SHP77 (cell line): ENCODE measurements at places on chromosomes 6 and 20.

DNA sequence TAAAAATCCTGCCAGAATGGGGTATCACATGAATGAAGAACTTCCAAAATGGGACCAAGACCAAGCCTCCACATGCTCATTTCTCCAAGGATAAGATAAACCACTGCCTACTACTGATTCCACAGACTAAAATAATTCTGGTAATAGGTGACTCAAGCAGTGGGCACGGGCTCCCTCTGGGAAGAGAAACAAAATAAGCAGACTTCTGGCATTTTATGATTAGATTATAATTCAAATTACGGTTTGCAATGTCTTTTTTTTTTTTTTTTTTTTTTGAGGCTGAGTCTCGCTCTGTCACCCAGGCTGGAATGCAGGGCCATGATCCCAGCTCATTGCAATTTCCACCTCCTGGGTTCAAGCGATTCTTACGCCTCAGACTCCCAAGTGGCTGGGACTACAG is 16.0 kb downstream of the UQCC1 start:
- no peak for DNase-seq

DNA sequence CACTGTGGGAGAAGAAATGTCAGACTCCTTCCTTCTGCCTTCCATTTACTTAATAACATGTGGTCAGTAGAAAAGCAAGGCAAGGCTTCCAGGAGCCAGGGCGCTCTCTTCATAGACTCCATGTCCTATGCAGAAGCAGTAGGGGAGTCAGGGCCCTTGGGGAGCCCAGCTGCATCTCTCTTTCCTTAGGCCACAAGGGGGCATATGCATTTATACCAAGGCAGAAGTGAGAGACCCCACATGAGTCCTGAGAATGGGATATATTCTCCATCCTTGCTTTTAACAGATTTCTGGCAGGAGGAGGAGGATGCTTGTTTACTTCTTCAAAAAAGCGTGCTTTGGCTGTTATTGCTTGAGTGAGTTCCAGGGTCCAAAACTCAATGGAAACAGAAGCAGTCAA is 198.5 kb downstream of the HIVEP2 start:
- DNase-seq, result peak; percentile 15

- no peak for DNase-seq
Observed at GRCh38 chr6:39496915-39497314, 174.4 kb upstream of the KCNK16 start.

- DNase-seq, result no peak
Observed at GRCh38 chr20:2292416-2293110, 3.2 kb upstream of the TGM3 start.

GRCh38 chr20:21529863-21530262 is 16.0 kb upstream of the NKX2-2 start:
- peak; percentile 90 for DNase-seq

GRCh38 chr6:145225500-145225899 is 509.8 kb downstream of the EPM2A start:
- no peak for DNase-seq

- DNase-seq, result no peak
Observed at GRCh38 chr6:133951227-133951626, 1.8 kb upstream of the TBPL1 start.

GRCh38 chr6:145948328-145948727 is 15.8 kb downstream of the SHPRH start:
- DNase-seq, result no peak

DNA sequence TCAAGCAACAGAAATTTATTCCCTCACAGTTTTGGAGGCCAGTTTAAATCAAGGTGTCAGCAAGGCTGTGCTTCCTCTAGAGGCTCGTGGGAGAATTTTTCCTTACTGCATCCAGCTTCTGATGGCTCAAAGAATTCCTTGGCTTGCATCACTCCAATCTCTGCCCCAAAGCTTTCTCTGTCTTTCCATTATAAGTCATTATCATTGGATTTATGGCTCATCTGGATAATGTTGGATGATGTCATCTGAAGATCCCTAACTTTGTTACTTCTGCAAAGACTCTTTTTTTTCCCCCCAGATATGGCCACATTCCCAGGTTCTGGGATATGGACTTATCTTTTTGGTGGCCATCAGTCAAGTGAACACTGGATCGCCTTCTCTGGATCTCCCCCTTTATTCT is 146.3 kb upstream of the B3GAT2 start:
- DNase-seq, result no peak

- no peak for DNase-seq
Observed at GRCh38 chr6:39566456-39566855, 158.8 kb downstream of the KIF6 start.

GRCh38 chr6:7649037-7649810 is 59.2 kb downstream of the SNRNP48 start:
- no peak for DNase-seq

DNA sequence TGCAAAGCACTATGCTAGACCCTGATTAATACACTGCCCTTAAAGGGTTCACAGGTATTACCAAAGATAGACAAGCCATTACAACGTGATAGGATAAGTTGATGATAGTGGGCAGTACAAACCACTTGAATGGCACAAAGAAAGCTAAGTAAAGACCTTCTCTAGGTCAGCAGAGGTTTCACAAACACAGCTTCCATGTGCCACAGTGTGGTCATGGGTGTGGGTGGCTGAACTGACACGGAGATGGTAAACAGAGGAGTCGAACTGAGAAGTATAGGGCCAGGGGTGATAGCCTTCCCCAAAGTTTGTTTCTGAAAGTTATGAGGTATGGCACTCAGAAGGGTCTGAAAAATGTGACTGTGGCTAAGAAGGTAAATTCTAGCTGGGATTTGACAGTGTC is 4.3 kb downstream of the ZBTB9 start:
- no peak for DNase-seq

- no peak for DNase-seq
Observed at GRCh38 chr6:81979329-81979728, 226.8 kb upstream of the TENT5A start.

DNA sequence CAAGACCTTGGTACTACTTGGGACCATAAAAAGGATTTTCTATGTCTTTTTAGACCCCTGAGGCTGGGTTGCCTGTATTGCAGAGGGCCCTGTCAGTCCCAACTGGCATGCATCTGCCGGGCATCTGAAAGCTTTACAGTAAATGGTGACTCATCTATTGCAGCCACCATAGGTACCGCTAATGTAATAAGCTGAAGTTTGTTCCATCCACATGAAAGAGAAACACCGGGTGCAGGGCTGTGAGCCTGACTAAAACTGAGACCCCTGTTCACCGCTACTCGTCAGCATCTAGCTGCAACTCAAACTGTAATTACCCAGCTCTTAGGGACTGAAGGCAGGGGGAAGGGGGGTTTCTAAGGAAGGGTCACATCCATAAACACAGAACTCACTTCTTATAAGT is 49.5 kb downstream of the TRERF1 start:
- peak; percentile 3 for DNase-seq

- no peak for DNase-seq
Observed at GRCh38 chr6:101445527-101445926, 52.0 kb downstream of the GRIK2 start.

DNA sequence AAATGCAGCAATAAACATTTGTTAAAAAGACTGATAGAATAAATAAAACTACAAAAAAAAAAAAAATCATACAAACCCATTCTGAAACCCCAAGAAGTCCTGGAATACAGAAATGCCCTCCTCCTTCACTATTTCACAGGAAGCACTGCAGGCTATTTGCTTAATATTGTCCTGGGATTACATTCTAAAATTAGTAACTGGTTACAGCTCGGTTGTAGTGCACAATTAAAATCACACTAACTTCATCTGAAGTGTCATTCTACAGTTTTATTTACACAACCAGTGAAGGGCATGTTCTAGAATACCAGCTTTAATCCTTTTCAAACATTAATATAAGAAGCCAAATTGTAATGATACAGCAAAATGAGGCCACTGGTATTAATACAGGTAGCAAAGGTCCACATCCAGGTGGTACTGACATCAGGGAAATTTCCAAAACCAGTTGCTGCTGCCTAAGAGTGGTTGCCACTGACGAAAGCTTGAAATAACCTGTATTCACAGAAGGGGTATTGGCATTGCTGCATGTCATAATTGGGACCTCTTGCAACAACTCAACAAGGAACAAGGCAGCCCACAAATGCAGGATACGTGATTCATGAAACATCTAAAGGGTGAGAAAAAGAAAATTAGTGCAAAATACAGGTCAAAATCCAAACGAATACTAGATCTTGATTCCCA is 26.9 kb downstream of the AKIRIN2 start:
- DNase-seq, result no peak

DNA sequence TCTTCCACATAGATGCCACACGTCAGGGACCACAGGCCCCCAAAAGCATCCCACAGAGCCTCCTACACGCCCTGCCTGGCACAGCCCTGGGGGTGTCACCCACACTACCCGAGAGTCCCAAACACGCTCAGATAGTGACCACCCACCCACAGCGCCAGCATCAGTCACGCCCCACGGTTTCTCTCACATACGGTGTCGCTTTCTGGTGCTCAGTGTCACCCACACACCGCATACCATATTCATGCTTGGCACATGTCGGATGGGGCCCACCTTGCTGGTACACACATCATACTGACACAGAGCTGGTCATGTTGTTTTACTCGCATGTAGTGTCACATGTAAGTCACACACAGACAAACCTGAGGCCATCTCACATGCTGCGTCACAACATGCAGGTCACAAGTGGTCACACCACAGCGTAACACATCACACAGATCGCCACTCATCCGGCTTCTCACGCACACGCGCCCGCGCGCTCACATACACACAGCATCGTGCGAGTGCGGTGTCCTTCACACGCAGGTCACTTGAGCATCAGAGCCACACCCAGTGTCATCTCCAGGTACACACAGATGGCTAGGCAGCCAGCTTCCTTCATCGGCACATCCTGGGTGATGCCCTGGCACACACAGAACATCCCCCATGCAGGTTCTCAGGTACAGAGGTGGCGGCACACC is 3.4 kb downstream of the TEAD3 start:
- no peak for DNase-seq

- DNase-seq, result no peak
Observed at GRCh38 chr6:168156742-168157265, 77.8 kb upstream of the FRMD1 start.

DNA sequence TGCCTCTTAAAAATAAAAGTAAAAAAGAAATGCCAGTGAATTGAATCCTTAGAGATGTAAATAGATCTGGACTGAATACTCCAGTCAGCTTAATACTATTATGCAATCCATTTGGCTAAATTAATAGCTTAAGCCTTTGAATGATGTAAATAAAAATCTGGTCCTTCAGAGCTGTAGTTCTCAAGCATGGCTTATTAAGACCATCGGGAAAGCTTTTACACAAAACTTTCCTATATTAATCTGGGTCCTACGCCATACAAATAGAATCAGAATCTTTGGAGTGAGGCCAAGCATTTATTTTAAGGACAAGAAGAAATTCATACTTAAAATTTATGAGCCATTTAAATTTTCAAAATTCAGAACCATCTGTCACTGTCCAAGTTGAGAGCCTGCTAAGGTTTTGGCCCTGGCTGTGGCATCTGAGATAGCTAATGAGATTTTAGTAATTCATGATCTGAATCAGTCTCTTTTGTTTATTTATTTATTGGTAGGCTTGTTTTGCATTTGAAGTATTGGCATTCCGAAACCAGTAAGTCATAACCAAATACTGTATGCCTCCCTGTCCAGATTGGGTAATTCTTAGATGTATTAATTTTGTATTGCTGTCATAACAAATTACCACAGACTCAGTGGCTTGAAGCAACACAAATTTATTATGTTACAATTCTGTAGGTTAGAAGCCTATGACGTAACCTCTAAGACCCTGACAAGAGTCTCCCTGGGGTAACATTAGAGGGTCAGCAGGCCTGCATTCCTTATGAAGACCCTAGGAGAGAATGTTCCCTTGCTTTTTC is 228.1 kb upstream of the RAB32 start:
- DNase-seq, result no peak

DNA sequence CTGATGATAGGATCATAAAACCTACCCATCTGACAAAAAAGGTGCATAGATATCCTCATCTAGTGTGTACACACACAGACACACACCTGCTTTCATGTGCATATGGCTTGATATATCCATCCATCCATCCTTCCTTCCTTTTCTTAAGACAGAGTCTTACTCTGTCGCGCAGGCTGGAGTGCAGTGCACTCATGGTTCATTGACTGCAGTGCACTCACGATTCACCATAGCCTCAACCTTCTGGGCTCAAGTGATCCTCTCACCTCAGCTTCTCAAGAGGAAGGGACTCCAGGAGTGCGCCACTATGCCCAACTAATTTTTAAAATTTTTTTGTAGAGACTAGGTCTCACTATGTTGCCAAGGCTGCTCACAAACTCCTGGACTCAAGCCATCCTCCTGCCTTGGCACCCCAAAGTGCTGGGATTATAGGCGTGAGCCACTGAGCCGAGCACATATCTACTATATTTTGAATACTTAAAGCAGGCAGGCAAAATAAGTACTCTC is 27.1 kb downstream of the ADNP start:
- DNase-seq, result no peak

DNA sequence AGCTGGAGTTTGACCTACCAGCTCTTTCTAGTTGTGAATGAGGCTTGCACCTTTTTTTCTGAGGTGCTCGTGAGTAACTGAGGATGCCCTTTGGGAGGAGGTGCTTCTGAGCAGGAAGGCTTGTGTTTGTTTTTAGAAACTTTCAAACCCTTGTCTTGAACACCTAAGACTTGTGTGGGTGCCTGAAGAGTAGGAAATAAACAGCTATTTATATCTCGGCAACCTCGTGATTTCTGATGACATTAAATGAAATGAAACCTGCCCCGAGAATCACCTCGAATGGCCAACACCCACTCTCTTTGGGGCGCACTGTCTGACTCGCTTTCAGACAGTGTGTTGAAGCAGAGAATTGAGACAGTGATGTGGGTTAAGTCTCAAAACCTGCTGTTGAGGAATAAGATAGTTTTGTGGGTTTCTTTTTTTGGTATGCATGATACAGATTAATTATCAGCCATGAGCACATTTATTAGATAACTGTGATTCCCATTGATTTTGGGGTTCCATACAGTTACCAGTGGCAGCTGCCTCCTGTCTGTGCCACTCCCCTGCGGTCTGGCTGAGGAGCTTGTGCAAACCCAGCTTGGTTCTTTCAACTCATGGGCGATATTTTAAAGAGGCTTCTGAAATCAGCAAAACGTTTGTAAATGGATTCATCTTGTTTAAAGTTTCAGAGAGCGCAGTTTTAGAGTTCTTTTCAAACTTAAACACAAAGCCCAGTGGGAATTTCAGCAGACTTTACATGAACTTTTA is 8.4 kb downstream of the IRF4 start:
- no peak for DNase-seq

DNA sequence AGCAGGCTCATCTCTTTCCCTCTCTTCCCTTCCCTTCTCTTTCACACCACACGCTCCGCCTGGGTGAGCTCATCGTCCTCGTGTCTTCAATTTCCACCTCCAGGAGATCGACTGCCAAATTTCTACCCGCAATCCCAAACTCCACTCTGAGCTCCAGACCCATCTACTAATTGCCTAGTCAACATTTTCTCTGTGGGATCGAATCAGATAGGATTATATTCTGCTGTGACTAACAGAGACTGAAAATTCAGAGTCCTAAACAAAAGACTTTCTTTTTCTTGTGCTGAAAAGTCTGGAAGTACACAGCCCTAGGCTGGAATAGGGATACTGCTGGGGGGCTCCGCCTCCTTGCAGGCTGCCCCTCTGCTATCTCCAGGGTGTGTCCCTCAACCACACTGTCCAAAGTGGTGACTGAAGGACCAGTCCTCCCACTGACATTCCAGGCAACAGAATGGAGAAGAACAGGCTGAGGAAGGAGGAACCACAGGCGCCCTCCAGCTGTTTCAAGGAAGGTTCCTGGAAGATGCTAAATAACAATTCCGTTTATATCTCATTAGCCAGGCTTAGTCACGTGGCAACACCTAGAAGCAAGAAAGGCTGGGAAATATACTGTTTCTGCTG is 5.0 kb upstream of the HSPA12B start:
- DNase-seq, result no peak
